ENCODE measurements at places on chromosomes 12 and 14.

DNA sequence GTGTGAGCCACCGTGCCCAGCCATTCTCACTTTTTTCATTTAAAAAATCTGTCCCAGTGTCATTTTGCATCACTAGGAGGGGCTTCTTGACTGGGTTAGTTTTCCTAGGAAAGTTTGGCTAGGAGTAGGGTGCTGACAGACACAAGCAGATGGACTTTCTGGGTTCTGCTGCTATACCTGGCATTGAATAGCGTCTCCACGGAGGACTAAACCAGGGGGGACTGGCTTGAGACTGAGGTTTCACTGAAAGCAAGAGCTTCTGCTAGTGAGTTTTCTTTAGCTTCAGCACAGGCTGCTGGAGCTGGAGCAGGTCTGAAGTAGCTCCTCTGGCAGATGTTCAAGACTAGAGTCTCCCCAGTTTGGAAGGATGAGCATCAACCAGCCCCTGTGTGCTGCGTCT lies 1.4 kb downstream of the SLC10A1 start:
- no peak for DNase-seq

GRCh38 chr12:2336409-2336829 lies 283.6 kb downstream of the CACNA1C start:
- DNase-seq: no peak

GRCh38 chr12:123449856-123450255 lies 8.1 kb upstream of the SNRNP35 start:
- DNase-seq: no peak

DNA sequence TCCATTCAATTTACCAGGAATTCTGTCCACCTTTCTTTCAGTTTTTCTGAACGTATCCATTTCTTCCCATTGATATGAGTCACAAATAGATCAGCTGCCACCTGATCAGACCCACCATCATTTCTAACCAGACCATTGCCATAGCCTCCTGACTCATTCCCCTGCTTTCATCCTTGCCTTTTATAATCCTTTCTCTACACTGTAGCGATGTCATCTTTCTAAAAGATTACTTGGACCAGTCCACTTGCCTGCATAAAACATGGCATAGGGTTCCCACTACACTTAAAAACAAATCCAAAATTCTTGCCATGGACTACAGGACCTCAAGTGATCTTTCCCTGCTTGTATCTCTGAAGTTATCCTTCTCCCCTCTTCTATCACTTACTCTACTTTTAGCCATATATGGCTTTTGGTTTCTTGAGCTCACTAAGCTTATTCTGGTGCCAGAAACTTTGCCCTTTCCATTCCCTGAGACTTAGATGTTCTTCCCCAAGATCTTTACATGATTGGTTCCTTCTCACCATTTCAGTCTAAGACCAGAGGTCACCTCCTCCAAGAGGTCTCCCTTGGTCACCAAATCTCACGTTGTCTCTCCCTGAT lies 149.5 kb upstream of the KRR1 start:
- no peak for DNase-seq

- no peak for DNase-seq
Measured at GRCh38 chr12:5807090-5807414, 138.0 kb downstream of the ANO2 start.

DNA sequence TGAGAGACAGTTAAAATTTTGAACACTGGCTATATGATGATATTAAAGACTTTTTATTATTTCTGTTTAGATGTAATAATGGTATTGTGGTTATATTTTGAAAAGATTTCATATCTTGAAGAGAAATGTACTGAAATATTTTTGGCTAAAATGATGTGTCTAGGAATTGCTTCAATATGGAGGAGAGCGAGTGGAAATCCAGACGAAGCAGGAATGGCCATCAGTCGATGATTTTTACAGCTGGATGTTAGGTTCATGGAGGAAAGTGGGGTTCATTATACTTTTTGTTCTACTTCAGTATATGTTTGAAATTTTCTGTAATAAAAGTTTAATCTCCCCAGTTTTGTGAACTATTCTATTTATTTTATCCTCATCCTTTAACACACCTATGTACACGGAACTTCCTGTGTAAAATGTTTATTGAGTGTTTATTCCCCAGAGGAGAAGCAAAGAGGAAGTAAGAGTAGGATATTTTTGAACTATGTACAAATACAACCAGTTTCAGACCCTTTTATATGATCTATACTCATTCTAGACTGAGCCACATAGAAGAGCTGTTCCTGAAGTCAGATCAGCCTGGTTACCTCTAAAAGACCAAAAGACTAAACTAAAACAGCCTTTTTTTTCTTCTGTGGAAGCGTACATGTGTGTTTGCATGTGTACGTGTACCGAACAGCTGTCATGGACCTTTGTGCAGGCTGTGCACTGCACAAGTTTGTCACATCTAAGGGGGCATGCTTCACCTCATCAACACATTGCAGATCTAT lies 211.0 kb upstream of the NUDT4 start:
- no peak for DNase-seq

GRCh38 chr12:131210506-131211339 lies 257.0 kb downstream of the ADGRD1 start:
- no peak for DNase-seq

GRCh38 chr12:102811110-102811737 lies 105.8 kb downstream of the PAH start:
- DNase-seq: peak; percentile 44

- DNase-seq: no peak
Measured at GRCh38 chr12:58745348-58746125, 174.8 kb downstream of the LRIG3 start.

DNA sequence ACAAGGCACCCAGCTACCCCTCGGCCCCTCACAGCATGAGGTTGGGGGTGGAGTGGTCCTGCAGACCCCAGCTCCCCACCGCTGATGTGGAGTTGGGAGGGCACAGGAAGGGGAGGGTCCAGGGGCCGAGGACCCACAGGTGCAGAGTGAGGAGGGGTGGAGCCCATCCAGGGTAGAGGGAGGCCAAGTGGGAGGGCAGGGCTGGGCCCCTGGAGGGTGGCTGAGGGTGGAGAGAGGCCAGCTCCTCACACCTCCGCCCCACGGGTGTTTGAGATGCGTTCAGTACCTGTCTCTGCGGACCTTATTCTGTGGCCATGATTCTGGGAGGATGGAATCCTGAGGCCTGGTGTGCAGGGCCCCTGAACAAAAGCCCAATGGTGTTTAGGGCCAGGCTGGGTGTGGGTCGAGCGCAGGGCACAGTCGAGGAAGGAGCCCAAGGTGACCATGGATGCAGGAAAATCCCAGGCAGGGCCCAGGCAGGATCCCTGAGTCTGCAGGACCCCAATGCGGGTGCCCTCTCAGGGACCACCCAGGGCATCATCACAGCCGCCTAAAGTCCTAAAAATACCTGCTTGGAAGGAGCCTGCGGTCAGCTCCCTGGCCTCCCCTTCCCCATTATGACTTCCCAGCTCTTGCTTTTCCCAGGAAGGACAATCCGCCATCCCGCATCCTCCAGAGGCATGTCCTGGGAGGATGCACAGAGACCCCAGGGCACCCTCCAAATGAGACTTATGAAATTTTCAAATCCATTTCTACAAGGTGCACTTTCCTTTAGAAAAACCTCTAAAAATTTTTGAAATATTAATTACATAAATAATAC lies 377.1 kb upstream of the SFSWAP start:
- DNase-seq: no peak

All from right hindlimb (tissue), 1 donor.